MG63 (cell line): ENCODE measurements at places on chromosomes 5 and 9. TPM values are rescaled to one million over a fixed set of nuclear protein-coding genes. Genes with fewer than 3 reads are reported as not detected.
A peak's percentile ranks its signal among the peaks of the same experiment; 100 is the strongest.

Gene C1QTNF2
- 1.2 TPM in 1 of 2 replicates, not detected in the other for total RNA-seq

DNA sequence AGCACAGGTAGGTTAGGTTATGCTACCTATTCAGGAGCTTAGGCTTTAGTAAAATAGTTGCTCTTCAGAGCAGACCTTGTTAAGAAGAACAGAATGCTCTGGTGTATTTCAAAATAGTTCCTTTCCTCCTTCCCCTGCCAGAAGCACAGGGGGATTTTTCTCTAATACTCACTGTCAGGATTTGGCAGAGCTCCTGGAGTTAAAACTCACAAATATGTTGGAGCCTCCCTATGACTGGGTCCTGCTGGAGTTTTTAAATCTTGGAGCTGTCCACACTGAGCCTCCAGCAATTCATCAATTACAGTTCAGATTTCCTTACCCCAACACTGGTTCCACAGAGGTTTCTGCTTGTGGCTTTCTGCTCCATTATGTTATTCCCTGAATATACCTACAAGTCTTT is 1233.8 kb upstream of the WWC1 start:
- DNase-seq, result peak; percentile 28

GRCh38 chr9:134585746-134586706 is 55.6 kb upstream of the COL5A1 start:
- DNase-seq, result peak; percentile 92

Gene F2R
- 12.5 and 13.4 TPM in 2 replicates for total RNA-seq

Gene ZNG1C
- total RNA-seq, result 6.0 and 8.3 TPM in 2 replicates

- DNase-seq, result no peak
Observed at GRCh38 chr5:73153513-73153912, 19.5 kb upstream of the TMEM174 start.

- DNase-seq, result no peak
Observed at GRCh38 chr5:96172436-96172835, 210.8 kb upstream of the ELL2 start.

Gene AIF1L
- total RNA-seq, result 24.1 and 25.7 TPM in 2 replicates

GRCh38 chr5:54725391-54726280 is 208.1 kb downstream of the SNX18 start:
- no peak for DNase-seq

DNA sequence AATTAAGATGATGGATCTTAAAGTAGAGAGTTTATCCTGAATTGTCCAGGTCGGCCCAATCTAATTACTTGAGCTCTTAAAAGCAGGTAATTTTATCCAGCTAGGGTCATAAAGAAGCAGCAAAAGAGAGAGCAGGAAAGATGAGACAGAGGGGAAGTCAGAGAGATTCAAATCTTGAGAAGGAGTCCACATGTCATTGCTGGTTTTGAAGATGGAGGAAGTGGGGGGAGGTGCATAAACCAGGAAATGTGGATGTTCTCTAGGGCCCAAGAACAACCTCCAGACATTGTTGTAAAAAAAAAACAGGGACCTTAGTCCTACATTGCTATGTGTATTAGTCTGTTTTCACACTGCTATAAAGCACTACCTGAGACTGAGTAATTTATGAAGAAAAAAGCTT is 66.4 kb downstream of the SLCO4C1 start:
- no peak for DNase-seq

DNA sequence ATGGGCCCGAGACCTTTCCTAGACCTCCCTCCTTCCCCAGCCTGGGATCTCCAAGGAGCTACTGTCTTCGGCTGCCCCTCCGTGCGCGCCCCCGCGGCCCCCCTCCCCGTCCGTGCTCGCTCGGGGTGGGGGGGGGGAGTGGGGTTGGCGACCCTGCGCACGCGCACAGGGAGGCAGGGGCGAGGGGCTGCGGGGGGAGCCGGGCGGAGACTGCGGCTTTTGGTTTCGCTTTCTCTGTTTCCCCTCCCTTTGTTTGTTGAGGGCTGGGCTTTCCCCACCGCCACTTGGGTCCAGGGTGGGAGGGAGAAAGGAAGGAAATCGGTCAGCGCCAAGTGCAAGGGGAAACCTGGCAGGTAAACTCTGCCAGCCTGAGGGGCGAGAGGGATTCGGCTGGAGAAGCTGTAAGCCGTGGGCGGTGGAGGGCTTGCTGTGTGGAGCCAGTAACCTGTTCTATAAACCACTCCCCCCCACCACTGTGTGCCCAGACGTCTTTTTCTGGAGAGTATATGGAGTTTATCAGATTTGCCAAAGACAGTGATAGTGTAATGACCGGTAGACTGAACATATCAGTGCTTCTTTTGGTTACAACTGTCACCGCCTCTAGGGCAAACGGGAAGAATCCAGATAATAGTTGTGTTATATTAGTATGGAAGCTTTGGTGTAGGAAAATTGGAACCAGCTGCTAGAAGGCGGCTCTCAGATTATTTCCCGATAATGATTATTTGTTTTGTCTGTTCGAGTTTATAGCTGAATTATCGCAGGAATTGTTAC is 684 bp downstream of the DNAJA1 start:
- DNase-seq, result peak; percentile 39

DNA sequence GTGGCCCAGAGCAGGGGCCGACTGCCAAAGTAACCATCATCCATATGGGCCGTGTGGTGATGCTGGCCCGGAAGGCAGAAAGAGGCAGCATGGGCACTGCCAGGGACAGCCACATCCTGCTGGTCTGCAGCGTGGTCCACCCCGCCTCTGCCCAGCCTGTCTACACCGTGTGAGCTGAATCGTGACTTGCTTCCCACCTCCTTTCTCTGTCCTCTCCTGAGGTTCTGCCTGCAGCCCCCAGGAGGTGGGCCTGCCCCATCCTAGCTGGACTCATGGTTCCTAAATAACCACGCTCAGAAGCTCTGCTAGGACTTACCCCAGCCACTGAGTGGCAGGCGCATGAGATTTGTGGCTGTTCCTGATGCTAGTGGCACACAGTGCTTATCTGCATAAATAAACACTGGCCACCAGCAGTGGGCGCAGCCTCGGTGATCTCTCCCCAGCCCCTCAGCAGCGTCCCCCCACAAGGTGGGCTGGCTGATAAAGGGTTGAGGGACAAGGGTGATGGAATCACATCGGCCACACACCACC is 22.6 kb upstream of the SUSD3 start:
- DNase-seq, result no peak

DNA sequence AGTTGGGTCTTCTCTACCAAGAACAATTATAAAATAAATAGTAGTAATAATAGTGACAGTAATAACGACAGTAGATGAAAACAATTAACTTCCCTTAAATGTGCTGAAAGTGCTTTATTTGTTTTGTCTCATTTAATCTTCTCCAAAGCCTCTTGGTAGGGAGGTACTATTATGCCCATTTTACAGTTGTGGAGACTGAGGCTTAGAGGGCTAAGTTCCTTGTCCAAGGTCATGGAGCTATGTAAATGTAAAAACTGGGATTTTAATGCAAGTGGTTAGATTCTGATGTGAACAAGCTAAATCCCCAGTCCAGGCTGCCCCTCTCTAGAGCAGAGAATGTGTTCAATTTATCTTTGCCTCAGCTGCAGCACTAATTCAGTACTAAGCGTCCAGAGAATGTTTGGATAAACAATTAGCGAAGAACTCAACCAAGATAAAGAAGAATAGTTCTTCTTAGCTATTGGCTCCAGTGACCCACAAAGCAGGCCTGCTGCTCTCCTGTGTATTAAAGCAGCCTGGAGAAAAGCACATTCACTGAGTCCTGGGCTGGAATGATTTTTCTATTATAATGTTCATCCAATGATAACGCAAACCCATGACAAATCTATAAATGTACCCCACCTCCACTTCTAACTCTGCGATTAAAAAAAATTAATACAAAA is 68.8 kb downstream of the NPR3 start:
- DNase-seq, result no peak

DNA sequence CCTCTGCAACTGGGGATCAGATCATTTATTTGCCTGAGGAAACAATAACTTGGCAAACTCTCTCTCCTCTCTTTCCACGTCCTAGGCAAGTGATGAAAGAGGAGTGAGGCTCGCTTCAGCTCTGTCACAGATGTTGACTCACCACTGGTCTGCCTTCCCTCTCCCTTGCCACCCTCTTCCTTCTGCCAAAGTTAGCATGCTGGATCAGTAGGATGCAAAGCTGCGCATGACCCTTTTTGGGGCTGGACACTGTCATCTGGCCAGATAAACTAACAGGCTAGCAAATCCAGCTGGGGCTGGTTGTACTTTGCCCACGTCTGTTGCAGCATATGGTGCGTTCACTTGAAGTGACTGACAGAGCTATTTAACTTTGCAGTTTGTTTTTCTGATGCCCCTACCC is 36.2 kb upstream of the SMARCA2 start:
- DNase-seq, result peak; percentile 91

Gene CCDC183
- not detected in 2 replicates for total RNA-seq

- DNase-seq, result no peak
Observed at GRCh38 chr5:161387121-161387520, 159.4 kb downstream of the GABRB2 start.

Gene SPAAR
- total RNA-seq, result 12.2 and 25.0 TPM in 2 replicates

GRCh38 chr5:37533851-37534250 is 154.7 kb downstream of the WDR70 start:
- DNase-seq, result no peak

Gene AGXT2
- total RNA-seq, result not detected in 2 replicates

Gene TMEM267
- total RNA-seq, result 7.8 and 8.9 TPM in 2 replicates

DNA sequence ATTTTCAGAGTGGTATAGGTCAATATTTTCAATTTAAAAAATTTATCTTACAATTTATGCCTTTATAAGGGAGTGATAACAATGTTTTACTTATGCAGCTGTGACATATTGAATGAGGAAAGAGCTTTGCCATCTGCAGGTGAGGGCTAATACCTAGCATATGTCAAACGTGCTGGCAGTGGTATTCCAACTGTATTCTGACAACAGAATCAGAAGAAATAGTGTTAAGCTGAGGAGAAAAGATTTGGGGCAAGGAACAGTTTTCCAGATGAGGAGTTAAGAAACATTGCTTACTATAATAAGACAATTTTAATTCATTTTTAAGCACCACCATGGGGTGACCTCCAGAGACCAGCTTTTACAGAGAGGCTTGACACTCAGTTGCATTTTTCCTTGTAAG is 267.8 kb upstream of the ZNF608 start:
- DNase-seq, result no peak

GRCh38 chr9:14302405-14302804 is 11.5 kb downstream of the NFIB start:
- no peak for DNase-seq

- DNase-seq, result no peak
Observed at GRCh38 chr5:6716629-6717149, 3.5 kb downstream of the TENT4A start.

DNA sequence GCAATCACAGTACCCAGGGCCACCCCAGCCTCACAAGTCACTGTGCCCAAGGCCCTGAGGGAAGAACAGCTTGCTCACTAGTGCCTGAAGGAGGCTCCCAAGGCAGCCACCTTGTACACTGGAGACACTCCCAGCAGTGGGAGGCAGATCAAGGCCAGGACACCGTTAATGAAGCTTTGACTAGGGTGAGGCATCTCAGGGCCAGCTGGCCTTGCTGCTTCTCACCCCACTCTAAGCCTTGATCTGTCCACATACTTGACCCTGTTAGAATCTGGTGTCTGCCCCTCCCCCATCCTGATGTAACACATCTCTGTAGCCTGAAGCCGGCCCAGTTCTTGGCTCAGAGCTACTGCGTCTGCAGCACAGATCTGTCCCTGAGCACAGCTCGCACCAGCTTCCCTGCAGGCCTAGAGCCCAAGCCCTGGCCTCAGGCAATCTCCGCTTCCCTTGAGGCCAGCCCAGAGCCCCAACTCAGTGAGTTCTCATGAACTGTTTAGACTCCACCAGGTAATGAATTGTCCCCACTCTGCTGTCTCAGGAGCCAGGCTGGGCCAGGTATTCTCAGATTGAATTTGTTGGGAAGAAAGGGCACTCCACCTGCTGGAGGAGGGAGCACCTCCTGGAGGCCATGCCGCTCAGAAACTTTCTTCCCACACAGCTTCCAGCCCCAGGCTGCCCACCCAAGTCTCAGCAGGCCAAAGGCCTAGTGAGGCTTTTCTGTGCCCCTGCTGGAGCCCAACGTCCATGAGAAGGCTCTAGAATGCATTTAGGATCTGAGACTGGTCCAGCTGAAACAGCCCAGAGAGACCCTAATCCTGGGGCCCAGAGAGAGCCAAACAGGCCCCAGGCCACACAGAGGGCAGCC is 13.4 kb upstream of the JADE2 start:
- DNase-seq, result peak; percentile 62

GRCh38 chr9:97363661-97364299 is 48.1 kb upstream of the TDRD7 start:
- DNase-seq, result no peak

GRCh38 chr5:51376509-51376908 is 6.7 kb upstream of the ISL1 start:
- no peak for DNase-seq

GRCh38 chr9:126503333-126504085 is 110.2 kb upstream of the LMX1B start:
- no peak for DNase-seq

DNA sequence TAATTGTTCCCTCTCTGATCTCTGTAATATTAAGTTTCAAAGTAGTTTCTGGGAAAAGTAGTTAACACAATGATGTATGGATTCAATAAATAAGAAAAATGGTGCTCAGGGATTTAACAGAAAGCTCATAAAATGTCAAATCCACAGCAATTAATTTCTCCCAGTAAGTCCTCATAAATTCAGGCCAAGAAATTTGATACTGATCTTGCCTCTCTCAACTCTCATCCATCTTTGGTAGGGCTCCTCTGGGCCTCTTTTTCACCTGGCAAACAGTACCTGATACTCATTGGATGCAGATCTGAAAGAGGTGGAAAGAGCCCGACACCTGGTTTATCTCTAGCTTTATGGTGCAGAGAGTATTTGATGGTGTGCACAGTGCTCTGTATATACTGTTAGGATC is 106.1 kb downstream of the STK32A start:
- DNase-seq, result no peak

DNA sequence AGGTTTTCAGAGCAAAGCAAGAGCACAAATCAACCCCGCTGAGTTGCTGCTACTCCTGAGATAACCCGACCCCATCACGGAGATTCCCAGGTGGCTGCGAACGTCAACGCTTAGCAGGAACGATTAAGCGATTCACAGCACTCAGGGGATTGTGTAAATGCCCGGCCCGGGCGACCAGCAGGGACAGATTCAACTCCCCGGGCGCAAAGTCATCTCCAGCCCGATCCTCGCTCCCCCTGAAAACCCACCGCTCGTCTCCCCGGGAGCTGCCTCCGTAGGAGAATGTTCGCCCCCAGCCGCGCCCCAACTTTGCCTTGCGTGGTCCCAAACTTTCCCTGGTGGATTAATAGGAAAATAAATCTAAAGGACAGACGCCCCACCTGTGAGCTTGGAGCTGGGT is 685 bp downstream of the SLC24A2 start:
- DNase-seq, result no peak

GRCh38 chr5:78050888-78051287 is 243.6 kb downstream of the AP3B1 start:
- no peak for DNase-seq

DNA sequence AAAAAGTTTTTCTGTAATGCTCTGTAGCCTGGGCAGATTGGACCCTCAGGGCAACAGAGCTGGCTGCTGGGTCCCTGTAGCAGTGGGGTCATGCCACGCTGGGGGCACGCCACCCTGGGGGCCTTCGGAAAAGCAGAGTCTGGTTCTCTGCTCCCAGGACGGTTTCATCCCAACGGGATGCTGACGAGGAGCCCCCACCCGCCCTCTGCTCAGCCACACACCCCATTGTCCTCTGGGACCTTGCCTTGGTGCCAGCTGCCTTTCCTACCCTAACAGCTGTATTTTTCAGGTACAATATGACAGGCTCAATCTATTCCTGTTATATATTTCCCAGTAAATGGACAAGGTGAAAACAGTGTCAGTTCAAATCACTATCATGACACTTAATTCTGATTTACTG is 29.0 kb upstream of the MVB12B start:
- no peak for DNase-seq
